NCI-H524 (cell line): ENCODE measurements at places on chromosomes 5 and 9.

GRCh38 chr5:175035882-175036533 is 311.6 kb downstream of the MSX2 start:
- DNase-seq: no peak

DNA sequence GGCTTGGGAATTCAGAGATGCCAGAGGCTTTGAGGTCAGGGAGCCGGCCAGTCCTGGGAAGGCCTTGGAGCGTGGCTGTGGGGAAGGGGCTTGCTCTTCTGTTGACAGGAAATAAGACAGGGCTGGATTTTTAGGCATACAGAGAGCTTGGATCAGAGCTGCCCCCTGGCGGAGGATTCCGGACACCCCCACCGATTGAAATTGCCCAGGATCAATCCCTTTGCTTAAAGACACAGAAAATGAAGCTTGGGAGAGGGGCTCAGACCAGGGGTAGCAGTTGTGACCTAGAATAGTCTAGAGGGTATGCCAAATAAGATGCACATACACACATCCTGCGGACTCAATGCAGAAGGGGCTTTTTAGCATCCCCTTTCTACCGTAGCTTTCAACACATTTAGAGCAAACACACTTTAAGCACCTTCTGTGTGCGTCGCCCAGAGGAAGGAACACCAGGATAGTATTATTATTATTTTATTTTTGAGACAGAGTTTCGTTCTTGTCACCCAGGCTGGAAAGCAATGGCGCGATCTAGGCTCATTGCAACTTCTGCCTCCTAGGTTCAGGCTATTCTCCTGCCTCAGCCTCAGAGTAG is 1.7 kb upstream of the NTMT1 start:
- DNase-seq: peak; percentile 36

DNA sequence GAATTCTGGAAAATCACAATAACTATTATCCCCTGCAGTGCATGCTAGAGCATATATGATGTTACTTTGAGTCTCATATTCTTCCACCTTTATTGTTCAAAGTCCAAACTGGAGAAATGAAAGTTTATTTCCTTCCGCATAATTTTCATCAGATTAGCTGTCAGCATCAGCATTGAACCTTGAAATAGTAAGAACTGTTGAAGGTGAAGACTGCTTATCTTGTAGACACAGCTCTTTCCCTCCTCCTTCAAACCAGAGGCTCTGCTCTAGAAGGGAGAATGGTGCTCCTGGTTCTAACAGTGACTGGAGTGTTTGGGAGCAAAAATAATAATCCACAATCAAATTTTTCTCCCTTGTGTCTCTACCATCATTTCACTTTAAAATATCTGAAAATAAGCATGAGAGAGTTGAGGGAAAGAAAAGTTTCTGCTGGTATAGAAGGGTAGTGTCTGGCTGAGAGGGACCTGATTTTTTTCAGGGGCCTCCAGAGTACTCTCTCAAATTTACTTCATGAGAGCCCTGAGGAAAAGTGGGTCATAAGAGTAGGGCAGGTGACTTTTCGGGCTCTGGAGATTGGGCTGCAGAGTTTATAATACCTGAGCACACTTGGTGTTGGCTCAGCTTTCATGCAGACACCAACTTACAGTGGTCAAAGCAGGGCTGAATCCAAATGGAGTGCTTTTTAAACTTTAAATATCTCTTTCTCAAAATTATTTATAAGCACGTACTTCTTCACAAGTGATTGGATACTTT is 170.4 kb downstream of the ZDHHC21 start:
- no peak for DNase-seq

GRCh38 chr9:121839726-121840500 is 188.5 kb downstream of the DAB2IP start:
- DNase-seq: no peak

- no peak for DNase-seq
Measured at GRCh38 chr5:9363449-9363848, 182.4 kb downstream of the SEMA5A start.

- peak; percentile 98 for DNase-seq
Measured at GRCh38 chr5:166401391-166401790, 1890.1 kb upstream of the WWC1 start.

- no peak for DNase-seq
Measured at GRCh38 chr9:133057006-133057405, 4.8 kb upstream of the CEL start.

- DNase-seq: peak; percentile 24
Measured at GRCh38 chr5:179766021-179766725, 27.6 kb upstream of the LTC4S start.

GRCh38 chr5:54905942-54906537 is 79.4 kb downstream of the ESM1 start:
- peak; percentile 19 for DNase-seq

- DNase-seq: no peak
Measured at GRCh38 chr9:117747386-117747970, 43.3 kb downstream of the TLR4 start.

GRCh38 chr9:88814577-88814976 is 176.7 kb upstream of the S1PR3 start:
- no peak for DNase-seq

DNA sequence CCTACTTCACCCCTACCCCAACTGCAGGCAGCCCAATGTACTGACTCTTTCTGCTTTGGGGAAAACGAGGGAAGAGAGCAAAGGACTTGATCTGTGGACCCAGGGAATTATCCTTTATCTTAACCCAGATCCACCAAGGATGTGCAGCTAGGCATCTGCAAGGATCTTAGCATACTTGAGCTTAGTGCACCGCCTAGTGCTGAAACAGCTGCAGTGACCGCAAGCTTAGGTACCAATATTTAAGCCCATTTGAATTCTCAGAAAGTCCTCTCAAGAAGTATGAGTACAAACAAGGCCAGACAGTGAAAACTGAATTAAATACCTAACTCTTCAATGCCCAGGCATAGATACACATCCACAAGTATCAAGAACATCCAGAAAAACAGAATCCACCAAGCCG is 576.7 kb upstream of the ADAMTS16 start:
- DNase-seq: peak; percentile 87

DNA sequence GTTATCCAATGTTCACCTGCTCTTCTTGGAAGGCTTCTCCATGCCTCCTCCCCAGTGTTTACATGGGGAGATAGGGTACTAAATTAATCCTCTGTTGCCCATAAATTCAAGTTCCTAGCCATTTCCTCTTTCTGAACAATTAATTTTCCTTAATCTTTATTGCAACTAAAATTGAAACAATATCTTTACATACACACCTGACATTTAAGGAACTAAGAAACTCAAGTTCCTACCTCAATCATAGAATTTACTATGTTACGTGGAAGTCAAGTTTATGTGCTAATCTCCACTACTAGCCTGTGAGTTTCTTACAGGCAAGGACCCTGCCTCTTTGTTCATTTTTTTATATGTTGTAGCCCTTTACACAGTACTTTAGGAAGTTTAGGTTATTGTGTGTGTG is 10.1 kb upstream of the ADRB2 start:
- DNase-seq: no peak

- no peak for DNase-seq
Measured at GRCh38 chr5:146173597-146173996, 8.9 kb downstream of the LARS1 start.

- peak; percentile 58 for DNase-seq
Measured at GRCh38 chr5:66717455-66718373, 121.5 kb downstream of the MAST4 start.

GRCh38 chr5:154482528-154483449 is 4.8 kb upstream of the HAND1 start:
- no peak for DNase-seq

GRCh38 chr5:163379298-163380155 is 57.9 kb upstream of the CCNG1 start:
- DNase-seq: no peak

GRCh38 chr5:56493766-56494165 is 260.6 kb upstream of the ANKRD55 start:
- no peak for DNase-seq

GRCh38 chr9:131927091-131927490 is 152.6 kb downstream of the MED27 start:
- DNase-seq: no peak

GRCh38 chr5:110034056-110034600 is 344.4 kb downstream of the MAN2A1 start:
- peak; percentile 55 for DNase-seq

DNA sequence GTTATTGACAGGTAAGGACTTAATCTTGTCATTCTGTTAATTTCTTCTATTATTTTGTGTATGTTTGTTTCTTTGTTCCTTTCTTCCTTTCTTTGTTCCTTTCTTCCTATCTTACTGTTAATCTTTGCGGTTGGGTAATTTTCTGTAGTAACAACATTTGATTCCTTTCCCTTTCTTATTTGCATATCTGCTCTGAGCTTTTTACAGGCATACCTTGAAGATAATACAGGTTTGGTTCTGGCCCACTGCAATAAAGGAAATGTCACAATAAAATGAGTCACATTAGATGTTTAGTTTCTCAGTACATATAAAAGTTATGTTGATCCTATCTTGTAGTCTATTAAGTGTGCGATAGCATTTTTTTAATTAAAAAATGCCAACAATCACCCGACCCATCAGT is 440.7 kb downstream of the NFIB start:
- no peak for DNase-seq

GRCh38 chr5:73374520-73375190 is 73.9 kb downstream of the FOXD1 start:
- no peak for DNase-seq

DNA sequence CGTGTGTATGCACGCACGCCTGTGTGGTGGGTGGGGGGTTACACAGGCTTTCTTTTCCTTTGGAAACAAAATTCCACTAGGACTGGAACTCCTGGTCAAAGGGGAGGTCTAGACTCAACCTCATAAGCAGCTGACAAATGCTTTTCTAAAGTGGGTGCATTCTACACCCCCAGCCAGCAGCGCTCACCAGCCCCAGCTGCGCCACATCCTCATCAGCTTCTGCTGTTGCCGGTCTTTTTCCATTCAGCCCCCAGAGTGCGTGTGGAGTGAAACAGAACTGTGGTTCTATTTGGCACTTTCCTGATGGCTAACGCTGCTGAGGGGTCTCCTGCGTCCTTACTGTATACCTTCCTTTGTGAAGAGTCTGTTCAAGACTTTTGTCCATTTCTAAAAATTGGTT is 77.6 kb upstream of the SARDH start:
- no peak for DNase-seq

DNA sequence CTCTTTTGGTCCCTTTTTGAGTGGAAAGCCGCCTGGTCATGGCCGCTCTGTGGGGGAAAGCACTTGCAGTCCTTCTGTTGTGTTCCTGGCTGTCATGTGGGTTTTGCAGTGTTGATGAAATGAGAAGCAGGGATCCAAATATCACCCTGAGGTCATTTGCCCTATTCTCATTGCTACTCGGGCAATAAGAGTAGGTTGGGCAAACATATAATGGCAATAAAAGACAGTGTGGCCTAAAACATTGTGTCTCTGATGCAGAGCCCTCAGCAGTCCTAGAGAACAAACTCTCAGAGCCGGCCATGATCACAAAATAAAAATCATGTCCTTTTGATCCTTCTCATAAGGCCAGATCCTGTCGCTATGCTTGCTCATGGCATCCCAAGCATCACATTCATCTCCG is 361.1 kb upstream of the KLF4 start:
- no peak for DNase-seq

- peak; percentile 76 for DNase-seq
Measured at GRCh38 chr9:100098046-100098886, 534 bp downstream of the ERP44 start.

- DNase-seq: no peak
Measured at GRCh38 chr9:95561913-95562312, 45.1 kb upstream of the PTCH1 start.

DNA sequence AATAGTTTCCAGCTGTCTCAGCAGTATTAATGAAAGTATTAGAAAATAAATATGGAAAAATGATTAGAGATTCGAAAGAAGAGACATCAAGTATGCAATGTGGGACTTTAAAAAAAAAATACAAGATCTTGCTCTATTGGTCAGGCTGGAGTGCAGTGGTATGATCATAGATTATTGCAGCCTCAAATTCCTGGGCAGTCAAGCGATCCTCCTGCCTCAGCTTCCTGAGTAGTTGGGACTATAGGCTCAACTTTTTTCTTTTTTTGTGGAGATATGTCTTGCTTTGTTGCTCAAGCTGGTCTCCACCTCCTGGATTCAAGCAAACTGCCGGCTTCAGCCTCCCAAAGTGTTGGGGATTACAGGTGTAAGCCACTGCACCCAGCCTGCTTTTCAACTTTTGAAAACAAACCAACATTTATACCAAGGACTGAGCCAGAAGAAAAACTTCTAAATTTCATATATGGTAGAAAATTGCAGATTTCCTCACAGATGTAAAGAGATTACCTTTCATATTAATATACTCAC is 323.1 kb downstream of the ADGRV1 start:
- DNase-seq: no peak

GRCh38 chr5:138391859-138392386 is 39.4 kb downstream of the KDM3B start:
- DNase-seq: no peak

GRCh38 chr9:121883281-121884056 is 209.6 kb downstream of the TTLL11 start:
- no peak for DNase-seq

DNA sequence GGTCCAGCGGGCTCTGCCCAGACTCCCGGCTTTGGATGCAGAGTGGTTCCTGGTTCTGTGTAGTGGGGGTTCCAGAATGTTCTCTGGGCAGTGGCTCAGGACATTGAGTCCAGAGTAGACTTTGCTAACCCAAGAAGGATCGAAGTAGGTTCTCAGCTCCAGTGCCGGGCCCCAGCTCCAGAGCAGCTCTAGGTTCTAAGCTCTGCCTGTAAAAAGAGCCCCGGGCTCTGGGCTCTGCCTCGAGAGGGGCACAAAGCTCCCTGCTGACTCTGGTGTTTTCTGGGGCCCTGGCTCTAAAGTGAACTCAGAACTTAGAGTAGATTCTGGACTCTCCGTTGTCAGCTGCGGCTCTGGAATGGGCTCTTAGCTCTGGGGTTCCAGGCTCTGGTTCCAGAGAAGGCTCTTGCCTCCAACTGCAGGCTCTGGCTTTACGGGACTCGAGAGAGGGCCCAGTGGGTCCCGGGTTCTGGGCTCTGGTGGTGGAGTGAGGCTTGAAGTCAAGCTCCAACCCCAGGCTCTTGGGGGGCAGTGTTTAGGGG is 414 bp downstream of the WDR38 start:
- DNase-seq: no peak

DNA sequence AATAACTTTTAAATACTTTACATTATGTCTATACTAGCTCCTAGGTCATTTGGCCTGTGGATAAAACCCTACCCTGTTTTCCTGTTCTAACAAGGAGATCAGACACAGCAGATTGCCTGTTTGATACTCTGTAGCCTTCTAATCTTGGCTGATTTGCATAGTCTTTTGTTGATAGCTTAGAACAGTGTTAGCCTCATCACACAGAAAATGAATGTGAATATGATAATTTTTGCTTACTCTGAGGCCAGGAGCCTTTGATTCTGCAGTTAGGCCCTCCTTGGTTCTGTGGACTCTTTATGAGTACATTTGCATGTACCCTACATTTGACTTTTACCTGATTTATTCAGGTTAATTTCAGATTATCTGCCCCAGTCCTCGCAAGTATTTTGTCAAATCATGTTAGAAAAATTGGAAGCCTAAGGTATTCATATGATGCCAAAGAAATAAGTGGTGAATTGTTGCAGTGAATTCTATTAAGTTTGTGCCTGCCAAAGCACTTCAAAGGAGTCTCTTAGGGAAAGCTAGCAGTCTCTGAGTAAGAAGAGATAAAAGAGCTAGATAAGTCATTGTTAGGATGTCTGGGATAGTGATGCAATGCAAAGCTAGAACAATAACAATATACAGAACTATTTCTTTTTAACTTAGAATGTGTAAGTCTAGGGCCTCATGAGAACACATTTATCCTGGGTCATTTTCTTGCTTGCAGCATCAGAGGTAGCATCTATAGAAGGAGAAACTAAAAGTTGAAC is 56.4 kb downstream of the SCAMP1 start:
- DNase-seq: no peak
